ENCODE measurements at places on chromosomes 7 and 10.
A peak's percentile ranks its signal among the peaks of the same experiment; 100 is the strongest.

DNA sequence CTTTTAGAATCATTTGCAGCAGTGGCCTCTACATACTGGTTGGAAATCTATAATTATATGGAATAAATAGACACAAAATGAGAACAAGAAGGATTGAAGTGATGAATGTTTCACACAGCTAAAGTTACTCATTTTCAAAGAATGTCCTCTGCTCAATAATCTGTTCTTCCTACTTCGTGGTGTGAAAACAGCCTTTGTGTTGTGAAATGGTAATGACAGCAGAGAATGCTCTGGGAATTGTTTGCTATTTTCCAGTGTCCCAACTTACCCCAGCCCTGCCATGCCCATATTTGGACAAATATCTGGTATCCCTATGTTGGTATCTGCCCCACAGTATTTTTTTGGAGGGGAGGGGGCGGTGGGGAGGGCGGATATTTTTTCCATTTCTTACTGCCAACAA, 130.4 kb downstream of the GLI3 start:
- no peak for DNase-seq

DNA sequence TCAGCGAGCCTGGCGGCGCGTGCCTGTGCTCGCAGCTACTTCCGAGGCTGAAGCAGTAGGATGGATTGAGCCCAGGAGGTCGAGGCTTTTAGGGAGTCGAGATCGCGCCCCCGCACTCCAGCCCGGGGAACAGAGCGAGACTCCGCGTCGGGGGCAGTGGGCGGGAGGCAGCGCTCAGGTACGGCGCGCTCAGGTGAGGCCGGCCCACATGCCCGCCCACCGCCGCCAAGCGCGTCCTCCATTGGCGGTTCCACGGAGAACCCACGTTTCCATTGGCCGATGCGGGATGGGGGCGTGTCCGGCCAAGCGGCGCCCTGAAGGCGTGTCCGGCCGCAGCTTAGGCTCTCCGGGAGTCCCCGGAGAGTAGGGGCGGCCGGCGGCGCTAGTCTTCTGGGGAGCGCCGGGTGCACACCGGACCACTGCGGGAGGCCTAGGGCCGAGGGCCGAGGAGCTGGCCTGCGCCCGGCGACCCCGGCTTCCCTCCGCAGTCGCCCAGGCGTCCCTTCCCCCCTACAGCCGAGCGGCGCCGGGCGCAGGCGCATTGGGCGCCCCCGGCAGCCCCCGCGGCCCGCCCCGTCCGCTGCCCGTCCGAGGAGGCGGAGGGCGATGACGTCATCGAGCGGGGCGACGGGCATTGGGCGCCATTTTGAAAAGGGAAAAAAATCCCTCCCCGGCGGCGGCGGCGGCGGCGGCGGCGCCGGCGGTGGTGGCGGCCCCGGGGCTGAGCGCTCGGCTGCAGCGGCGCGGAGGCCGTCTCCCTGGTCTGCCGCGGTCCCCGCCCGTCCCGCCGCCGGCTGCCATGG, at the start of gene PPP2R2D:
Gene PPP2R2D, plus strand, starts transcription at position 659 of the 803 bp plus-strand sequence. Its CDS starts 141 bp downstream, at position 800.
- DNase-seq, result peak; percentile 78

- DNase-seq, result no peak
Observed at GRCh38 chr10:129695671-129696070, 228.6 kb downstream of the MGMT start.

DNA sequence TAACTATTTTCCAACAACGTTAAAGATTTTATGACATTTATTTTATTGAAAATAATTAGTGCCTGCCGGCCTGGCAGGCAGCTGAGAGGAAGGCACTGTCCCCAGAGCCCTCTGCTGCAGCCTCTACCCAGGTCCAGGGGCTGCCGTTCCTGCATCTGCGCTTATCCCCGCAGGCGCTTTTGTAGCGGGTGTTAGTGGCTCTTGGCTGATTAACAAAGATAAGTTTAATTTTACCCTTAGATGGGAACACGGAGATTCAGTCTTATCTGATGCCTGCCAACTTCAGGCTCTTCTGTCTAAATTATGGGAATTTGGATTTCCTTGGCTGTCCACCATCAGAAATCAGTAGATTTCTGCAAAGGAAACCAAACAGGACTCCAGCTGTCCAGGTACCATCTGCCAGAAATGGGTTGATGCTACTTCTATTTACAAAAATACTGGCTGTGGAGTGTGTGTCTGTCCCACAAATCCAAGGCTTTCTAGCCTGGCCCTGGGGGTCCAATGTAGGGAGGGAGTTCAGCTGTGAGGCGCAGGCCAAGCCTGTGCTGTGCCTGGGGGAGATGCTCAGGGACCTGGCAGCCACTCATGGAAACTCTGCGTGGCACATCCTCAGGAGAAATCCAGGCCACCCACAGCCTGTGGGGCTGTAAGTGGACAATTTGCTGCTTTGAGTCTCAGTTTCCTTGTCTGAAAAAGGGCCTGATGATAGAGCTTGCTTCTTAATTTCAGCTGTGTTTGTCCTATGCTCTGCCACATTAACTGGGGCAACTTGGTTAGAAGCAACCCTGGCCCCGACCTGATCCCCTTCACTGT, 62.0 kb upstream of the IGFBP3 start:
- no peak for DNase-seq

DNA sequence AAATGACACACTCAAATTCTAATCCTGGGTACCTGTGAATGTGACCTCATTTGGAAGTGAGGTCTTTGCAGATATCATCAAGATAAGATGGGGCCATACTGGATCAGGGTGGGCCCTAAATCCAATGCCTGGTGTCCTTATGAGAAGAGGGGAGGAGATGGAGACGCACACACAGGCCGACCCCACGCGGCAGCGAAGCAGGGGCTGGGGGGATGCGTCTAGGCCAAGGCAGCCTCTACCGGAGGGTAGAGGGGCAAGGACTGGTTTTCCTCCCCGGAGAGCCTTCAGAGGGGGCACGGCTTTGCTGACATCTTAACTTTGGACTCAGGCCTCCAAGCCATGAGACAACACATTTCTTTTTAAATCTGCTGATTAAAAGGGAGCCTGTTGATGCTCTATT, 33.3 kb downstream of the DPYSL4 start:
- DNase-seq, result no peak

GRCh38 chr7:134693256-134693655, 46.6 kb downstream of the BPGM start:
- no peak for DNase-seq

GRCh38 chr7:24835643-24836042, 78.4 kb upstream of the GSDME start:
- DNase-seq, result no peak

GRCh38 chr7:12123172-12123571, 87.9 kb upstream of the TMEM106B start:
- no peak for DNase-seq

- DNase-seq, result peak; percentile 40
Observed at GRCh38 chr10:51124852-51125251, 50.6 kb downstream of the PRKG1 start.

DNA sequence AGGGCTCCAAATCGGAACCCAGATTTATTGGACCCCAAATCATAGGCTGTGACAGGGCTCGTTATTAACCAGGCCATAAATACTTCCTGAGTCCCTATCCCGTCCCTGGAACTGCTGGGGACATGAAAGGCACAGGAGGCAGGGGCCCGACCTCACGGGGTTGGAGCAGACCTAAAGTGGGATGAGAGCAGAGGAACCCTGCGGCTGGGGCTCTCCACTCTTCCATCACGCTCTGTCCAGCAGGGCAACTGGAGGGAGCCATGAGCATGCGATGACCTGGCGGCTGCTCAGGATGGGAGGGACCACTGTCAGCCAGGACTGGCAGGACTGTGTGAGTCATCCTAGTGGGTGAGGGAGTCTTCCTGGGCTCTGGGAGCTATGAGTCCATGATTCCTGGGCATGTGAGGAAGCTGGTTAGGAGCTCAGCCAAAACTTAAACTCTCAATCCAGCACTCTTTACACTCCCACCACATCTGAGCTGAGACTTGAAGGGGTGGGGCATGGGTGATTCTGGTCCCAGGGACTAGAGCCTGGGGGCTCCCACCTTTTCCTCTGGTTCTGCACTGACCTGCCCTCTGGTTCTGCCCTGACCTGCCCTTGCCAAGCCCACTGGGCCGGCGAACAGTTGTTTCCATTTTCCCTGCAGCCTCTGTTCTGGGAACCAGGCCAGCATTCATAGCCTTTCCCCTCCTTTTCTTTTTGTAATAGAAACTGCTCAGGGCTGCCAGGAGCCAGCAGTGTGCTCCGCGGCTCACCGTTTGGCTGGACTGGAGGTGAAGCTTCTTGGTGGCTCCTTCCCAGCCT, 47.1 kb downstream of the SYPL1 start:
- DNase-seq, result peak; percentile 23

DNA sequence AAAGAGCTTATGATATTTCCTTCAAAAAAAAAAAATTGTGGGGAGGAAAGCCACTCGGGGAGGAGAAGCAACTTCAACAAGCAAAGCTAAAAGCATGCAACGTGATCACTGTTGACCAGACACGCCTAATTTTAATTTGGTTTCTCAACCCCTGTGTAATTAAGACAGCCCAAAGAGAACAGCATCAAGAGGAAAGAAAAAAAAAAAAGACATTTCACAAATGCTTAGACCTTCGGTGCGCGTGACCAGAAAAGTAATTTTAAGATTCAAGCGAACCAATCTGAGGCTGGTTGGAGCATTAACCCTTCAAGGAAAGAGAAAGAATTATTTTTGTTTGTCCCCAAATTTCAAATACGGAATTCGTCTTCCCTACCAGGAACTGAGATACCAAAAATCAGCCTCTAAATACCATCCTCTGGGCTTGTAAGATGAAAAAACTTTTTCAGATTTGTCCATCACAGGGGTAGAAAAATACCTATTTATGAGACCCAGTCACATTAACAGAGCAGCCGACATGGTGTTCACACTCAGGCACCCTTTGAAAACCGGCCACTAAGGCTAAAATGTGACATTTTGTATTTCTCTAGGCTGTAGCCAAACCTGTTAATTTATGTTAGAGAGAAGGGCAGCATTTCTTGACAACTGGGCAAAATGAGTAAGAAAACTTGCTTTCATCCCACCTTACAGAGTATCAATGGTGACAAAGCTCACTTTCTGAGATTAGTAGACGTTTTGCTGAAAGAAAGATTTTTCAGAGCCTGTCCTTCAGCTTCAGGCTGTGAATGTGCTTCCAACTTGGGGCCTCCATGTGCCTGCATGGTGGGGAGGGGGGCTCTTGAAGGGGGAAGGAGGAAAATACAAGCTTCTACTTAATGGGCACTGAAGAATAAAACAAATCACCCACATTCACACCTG, 179.9 kb upstream of the KLF14 start:
- no peak for DNase-seq

- DNase-seq, result no peak
Observed at GRCh38 chr7:152847386-152847908, 87.9 kb downstream of the ACTR3B start.

DNA sequence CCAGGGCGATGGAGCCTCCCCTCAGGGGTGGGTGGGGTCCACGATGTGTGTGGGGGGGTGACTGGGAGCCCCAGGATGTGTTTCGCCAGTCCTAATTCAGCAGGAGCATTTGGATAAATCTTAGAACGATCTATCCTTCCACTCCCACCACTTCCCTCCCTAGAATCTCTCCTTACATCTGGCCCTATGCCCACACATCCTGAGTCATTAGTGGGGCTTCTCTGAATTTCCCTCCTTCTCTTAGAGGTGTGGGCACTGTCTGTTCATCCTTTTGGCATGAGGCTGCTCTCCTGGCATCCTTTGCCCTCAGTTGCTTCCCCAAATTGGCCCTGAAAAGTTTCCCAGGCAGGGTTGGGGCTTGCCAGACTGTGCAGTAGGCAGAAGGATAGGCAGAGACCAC, 1.6 kb downstream of the GHRHR start:
- no peak for DNase-seq

DNA sequence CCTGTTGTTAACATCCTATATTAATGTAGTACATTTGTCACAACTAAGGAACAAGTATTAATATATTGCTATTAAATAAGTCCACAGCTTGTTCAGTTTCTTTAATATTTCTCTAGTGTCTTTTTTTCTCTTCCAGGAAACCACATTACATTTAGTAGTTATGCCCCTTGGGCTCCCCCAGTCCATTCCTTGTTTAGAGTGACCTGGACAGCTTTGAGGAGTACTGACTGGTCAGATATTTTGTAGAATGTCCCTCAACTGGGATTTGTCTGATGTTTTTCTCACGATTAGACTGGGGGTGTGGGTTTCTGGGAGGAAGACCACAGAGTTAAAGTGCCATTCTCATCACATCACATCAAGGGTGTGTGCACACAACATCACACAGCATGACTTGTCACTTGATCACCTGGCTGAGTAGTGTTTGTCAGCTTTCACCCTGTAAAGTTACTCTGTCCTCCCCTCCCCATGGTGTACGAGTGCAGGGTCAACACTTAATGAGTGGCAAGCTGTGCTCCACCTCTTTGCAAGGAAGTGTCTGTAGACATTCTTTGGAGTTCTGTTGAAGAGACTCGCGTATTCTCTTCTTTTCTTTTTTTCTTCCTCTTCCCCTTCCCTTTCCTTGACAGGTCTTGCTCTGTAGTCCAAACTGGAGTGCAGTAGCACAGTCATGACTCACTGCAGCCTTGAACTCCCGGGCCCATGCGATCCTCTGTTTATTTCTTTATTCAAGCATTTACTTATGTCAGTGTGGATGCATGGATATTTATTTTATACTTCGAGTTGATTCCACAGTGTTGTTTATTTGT, 10.2 kb downstream of the LMTK2 start:
- DNase-seq, result no peak

DNA sequence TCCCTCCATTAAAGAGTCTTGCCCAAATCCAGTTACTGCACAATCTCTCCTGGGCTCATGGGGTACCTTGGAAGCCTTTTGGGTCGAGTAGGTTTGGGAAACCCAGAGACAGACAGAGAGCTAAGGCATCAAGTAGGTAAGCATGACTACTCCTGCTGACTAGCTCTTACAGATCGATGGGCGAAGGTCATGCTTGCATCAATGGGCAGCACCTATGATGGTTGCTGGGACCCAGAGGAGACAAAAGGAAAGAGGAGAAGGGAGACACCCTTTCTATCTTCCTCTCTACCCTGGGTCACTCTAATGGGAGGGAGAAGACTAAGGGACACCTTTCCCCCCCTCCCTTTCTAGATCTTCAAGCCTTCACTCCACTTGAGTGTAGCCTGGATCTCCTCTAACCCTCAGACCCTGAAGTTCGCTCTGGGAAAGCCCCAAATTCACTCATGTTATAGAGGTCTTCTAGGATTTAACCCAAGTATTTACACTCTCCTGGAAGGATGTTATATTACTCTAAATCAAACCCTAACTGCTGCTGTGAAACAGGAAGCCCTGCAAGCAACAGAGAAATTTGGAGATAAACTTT, 31.6 kb upstream of the ZNF746 start:
- DNase-seq, result no peak

DNA sequence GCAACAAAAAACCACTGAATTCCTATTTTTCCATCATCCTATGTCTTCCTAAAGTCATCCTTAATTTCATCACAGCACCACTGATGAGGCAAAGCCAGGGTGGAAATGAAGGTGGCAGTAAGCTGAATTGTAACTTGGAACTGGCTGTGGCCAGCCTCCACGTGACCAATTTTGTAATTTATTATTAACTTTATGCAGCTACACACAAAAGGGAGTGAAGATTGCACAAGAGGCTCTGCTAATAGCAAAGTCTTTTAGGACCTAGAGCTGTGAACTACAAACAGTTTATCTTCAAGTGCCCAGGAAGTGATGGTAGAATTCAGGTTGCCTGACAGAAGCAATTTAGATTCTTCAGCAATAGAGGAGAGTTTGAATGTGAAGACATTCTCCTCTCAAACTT, 176.4 kb downstream of the CCDC71L start:
- no peak for DNase-seq

GRCh38 chr10:68434657-68435056, 27.6 kb upstream of the RUFY2 start:
- no peak for DNase-seq

GRCh38 chr7:101991860-101992259, 174.4 kb downstream of the CUX1 start:
- DNase-seq, result no peak

Data from NCI-H2227 treated with DMSO at 0.1 percent for 48 hours (cell line).